GM12892 (cell line): ENCODE measurements at places on chromosomes 13 and 19.

DNA sequence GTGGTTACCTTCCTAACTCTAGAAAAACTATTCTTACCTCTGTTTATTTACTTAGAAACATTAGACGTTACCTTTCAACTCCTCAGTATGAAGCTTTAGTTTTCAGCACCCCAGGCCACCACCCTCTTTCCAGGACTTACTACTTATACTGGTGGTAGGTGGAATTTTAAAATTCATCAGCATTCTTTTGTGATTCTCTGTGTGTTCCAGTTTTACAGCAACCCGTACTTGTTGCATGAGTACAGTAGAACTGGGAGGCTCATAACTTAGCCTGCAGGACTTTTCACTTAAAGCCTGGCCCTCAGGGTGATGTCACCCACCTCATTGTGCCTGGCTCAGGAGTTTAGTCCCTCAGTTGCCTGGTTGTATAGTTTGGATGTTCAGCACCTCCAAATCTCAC is 49.4 kb upstream of the ALOX5AP start:
- no peak for DNase-seq

DNA sequence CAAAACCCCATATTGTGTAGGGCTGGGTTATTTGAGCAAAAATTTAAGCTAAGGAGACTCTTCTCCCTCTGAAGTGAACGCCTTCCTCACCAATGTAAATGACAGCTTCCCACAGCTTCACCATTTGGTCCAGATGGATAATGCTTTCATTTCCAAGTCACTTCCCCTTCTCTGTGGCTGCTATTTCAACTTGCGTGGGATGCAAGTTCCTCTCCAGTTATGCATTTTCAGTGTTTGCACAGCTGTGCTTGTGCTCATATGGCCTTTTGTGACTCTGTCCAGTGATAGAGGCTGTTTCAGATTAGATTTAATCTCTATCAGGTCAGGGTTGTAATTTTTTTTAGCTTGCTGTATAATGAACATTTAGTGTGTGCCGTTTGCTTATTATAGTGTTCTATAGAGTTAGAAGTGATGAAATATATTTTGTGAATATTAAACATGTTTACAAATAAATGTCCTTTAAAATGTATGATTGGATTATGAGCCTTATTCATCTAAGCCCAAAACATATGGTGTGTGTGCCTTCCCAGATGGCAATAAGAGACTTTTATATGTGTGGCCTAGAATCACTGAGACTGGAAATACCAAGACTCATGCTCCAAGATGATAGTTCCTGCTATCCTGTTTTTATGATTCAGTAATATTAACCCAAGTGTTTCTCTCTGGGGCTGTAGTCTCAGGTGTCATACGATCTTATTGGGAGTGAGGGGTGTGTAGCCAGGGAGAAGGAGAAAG is 86.6 kb downstream of the TNFRSF19 start:
- DNase-seq = no peak

DNA sequence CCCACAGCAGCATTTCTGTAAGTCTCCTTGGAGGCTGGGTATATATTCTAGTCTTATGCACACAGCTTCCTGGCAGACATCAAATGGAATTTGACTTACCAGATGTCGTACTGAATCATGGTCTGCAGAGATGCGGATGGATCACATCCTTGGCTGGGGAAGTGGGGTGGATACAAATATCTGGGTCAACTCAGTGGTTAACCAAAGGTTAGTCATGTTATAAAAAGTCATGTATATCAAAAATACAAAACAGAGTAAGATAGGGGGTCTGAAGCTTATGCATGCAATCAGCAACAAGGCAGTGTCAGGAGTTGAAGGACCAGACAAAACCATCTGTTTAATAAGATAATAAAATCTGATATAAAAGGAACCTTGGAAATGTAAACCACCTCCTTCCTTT is 61.9 kb downstream of the WASF3 start:
- DNase-seq = no peak

GRCh38 chr19:49403404-49404187 is 15.5 kb downstream of the KASH5 start:
- DNase-seq = no peak

GRCh38 chr13:35512271-35512920 is 35.9 kb upstream of the MAB21L1 start:
- no peak for DNase-seq

DNA sequence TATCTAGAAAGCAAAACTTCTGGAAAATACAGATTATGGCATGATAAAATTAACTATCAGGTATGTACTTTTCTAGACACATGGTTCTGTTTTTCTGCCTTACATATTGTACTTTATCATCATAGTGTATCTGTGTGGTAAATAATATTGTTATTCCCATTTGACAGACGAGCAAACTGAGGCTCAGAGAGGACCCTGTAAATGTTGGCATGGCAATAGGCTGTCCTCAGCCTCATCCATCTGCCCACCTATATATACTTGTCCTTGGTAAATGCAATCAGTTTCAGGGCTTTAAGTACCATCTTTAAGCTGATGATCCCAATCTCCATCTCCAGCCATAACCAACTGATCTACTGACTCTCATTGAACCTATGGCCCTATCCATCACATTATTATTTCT is 178.0 kb downstream of the DCT start:
- no peak for DNase-seq

- no peak for DNase-seq
Measured at GRCh38 chr19:51364200-51365106, 1.7 kb downstream of the ETFB start.

DNA sequence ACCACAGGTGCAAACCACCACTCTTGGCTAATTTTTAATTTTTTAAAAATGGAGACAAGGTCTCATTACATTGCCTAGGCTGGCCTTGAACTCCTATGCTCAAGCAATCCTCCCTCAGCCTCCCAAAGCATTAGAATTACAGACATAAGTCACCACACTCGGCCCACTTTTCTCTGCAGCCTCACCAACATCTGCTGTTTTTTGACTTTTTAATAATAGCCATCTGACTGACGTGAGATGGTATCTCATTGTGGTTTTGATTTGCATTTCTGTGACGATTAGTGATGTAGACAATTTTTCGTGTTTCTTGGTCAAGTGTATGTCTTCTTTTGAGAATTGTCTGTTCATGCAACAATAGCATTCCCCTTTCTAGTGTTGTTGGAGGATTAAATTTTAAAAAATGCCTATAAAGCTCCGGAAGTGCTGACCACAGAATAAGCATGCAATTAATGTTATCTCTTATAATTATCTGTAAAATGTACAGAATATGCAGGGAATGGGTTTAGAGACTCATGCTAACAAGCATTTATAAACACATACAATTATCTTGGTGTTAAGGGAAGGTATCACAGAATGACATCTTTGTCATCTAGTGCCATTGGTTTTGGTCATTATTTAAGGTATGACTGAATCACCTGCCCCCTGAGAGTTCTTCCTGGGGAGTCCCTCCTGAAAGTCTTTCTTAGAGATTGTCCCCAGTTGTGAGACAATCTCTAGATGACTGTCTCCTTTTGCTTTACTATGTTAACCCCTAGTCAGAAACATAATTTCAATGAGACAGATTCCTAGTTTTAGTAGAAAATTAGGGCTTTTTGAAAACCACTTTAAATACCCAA is 118.5 kb upstream of the SERTM1 start:
- DNase-seq = no peak

DNA sequence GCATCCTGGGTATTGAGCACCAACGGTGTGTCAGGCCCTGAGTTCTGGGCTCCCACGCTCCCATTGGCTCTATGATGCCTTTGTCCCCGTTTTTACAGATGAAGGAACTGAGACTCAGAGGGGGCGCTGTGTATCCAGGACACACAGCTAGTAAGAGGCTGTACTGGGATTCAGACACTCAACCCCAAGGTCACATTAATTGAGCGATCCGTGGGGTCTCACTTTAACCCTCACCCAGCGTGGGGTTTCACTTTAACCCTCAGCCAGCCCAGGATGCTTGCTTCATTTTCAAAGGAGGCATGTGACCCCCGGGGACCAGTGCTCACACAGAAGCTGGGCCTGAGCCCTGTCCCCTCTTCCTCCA is 42.6 kb downstream of the CYP4F22 start:
- DNase-seq = no peak

GRCh38 chr13:97853550-97853949 is 99.9 kb upstream of the IPO5 start:
- no peak for DNase-seq

- DNase-seq = no peak
Measured at GRCh38 chr19:7550169-7550770, 14.8 kb downstream of the PNPLA6 start.

- no peak for DNase-seq
Measured at GRCh38 chr13:41306271-41307145, 4.6 kb upstream of the NAA16 start.

- DNase-seq = no peak
Measured at GRCh38 chr13:51783428-51784094, 20.4 kb downstream of the DHRS12 start.

GRCh38 chr19:2089727-2090053 is 6.4 kb downstream of the MOB3A start:
- no peak for DNase-seq

DNA sequence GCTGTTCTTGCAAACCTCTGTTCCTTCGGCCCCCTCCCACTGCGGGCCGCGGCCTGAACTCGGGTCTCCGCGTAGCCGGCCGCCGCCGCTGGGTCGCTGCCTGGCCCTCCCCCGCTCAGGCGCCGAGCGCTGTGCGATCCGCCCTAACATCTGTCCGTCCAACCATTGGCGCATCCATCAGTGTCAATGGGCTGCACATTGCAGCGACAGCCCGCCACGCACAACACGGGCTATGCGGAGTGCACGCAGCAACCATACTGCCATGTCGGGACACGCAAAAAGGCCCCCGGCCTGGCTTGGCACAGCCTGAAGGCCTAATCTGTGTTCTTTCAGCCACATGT is 2.6 kb upstream of the TSHZ3 start:
- DNase-seq = no peak

DNA sequence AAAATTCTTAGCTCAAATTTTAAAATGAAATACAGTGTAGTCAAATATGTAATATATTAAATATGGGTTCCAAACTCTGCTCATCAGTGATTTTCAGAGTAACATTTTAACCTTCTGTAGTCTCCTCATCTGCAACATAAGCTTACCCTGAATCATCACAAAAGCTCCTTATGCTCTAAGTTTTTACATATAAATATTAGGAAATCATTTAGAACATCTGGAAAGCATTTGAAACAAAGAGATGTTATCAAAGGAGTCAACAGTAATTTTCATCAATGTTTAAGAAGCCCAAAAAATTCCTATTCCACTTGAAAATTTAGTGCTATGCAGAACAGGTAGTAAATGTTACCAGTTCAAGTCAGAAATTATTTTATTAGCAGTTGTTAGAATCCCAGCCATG is 224.7 kb downstream of the DCT start:
- DNase-seq = no peak

- DNase-seq = no peak
Measured at GRCh38 chr13:34862716-34863115, 79.4 kb upstream of the NBEA start.

GRCh38 chr13:111846391-111847159 is 220.4 kb upstream of the SOX1 start:
- no peak for DNase-seq

DNA sequence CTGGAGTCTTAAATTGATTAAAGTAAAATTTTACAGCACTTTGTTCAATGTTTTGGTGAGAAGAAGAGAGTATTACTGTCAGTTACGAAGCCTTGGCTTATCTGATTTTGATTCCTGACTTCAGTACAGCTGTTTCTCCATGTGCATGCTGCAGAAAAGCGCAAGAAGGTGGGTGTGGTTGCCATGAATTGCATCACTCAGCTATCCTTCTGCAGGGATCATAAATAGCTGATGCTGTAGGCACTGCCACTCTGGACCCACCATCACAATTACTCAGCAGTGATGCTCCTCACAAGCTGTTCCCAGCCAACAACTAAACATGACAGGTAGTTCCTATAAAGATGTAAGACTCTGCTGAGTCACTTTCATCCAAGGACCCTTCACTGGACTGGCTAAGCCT is 321.2 kb downstream of the IRS2 start:
- DNase-seq = no peak

DNA sequence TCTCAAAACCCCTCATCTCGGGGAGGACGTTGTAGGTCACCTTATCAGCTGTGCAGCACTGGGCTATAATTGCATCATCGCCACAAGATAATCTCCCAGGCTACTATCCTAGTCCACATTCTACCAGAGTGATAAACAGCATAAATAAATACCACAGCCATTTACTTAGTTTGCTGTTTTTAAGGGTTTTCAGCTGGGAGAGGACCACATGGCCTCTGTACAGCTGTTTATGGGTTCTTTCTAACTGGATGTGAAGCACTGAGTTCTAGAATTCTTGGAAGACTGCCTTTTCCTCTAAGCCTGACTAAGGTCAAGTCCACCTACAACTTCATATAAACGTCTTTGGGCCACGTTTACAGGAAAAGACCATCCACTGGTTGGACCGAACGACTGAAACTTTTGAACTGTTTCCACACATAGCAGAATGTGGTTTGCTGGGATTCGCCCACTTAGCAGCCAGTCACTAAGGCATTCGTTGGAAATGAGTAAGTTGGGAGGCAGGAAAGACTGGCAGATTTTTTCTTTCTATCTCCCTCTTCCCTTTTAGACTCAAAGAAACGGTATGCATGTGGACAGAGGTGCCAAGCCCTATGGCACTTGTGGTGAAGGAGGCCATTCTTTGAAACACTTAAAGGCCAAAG is 752.5 kb upstream of the SGCG start:
- DNase-seq = no peak

GRCh38 chr19:10603084-10603872 is 16.2 kb upstream of the AP1M2 start:
- DNase-seq = peak; percentile 46

- DNase-seq = no peak
Measured at GRCh38 chr13:79429309-79429708, 23.3 kb upstream of the RBM26 start.

DNA sequence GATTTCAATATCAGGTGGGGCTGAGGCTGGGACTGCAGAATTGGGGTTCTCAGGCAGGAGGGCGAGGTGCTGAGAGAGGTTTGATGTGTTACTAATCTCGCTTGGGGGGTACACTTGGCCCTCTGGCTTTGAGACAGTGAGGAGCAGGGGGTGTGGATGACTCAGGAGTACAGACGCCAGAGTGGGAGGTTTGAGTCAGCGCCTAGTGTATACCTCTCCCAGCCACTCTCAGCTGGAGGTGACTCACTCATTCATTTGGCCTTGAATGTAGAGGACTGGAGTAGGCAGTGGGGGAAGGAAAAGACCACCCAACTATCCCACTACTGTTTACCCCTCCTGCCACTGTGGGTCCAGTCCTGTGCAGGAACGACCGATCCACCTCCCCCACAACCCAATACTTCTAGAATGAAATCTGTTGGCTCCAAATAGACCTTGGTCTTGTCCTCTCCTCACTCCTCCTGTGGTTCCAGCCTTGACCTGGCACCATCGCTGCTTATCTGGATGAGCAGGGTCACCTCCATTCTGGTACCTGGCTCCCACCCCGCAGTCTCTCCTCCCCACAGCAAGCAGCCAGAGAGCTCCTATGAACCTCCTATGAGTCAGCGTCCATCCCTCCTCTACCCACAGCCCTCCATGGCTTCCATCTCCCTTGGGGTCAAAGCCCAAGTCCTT is 20.1 kb upstream of the ZNRF4 start:
- no peak for DNase-seq

DNA sequence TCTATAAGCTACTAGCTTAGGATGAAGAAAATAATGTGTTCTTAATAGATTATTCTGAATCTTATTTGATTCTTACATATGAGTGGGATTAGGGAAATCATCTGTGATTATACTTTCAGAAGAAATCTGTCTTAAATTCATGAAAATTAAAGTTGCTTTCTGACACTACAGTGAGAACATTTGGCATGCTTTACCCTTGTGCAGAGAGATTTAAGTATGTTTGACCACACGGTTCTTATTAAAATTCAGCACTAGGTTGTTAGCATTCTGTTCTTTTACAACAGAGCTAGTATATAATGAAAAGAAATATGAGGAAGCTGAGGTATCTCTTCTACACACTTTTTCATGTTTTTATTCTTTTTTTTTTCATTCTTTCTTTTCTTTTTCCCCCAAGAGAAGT is 2723.9 kb downstream of the PCDH9 start:
- DNase-seq = no peak
